ENCODE measurements at places on chromosomes 3 and 15. TPM values are rescaled to one million over a fixed set of nuclear protein-coding genes. Genes with fewer than 3 reads are reported as not detected.
A peak's percentile ranks its signal among the peaks of the same experiment; 100 is the strongest.

Gene CA12
- 0.28 TPM for total RNA-seq

GRCh38 chr3:36060950-36061349, 319.4 kb upstream of the STAC start:
- DNase-seq, result no peak

DNA sequence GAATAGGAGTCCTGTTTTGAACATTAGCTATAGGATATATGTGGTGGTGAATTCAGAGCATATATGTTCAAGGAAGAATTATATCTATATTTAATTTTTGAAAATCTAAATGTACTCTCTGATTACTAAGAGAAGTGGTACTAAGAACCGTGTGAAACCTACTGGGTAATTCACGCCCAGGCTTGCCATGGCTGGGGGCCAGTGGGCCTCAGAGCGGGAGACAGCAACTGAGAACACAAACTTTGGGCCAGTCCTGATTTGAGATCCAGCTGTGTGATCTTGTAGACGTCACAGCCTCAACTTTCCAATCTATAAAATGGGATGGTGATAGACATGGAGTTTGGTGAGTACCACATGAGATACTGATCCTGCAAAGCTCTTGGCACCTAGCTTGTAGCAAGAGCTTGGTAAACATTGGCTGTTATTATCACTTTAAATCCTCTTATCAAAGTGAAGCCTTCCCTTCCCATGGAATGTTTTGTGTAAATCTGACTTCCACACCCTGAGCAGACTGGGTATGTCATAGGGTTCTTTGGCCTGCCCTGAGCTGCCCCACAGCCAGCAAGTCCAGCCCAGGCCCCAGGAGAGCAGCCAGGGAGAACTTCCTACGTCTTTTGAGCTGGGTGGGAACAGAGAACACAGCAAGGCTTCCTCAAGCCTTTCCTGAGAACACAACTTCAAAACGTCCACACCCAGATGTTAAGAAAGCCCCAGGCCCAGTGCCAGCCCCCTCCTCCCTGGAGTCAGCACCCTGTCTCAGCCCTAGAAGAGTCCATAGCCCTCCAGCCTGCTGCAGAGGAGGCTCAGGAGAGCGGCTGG, 8.2 kb upstream of the PAQR5 start:
- DNase-seq, result no peak

GRCh38 chr15:81375461-81375860, 1.4 kb upstream of the TMC3 start:
- peak; percentile 66 for DNase-seq

GRCh38 chr3:82084824-82085223, 323.4 kb upstream of the GBE1 start:
- DNase-seq, result no peak

All from left lobe of liver (tissue), 2 donors.